Endothelial cell (in vitro differentiated cells): ENCODE measurements at places on chromosomes 7 and 10.

DNA sequence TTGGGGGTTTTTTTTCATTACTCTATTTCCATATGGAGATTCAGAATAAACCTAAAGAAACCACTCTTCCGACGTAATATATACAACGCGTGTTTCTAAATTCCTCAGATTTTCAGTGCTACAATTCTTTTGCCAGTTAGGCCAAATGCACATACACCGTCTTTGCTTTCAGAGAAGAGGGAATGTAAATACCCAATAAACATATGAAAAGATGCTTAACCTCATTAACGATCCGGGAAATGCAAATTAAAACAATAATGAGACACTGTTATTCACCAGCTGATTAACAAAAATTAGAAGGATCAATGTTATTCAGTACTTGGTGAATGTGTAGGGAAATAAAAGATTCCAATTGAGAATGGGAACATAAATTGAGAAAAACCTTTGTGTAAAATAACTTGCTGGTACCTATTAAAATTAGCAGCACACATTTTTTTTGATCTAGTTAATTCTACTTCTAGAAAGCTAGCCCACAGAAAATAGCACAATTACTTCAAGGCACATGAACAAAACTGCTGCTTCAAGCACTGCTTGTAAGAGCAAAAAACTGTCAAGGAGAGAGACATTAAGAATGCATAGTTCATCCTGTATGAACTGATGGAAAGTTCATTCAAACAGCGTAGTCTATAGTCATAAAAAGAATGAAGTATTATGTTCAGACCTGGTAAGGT is 56.7 kb downstream of the FGFR2 start:
- no peak for DNase-seq

- DNase-seq = no peak
These were observed 941 bp upstream of the LUC7L2 start for GRCh38 chr7:139358541-139359365.

DNA sequence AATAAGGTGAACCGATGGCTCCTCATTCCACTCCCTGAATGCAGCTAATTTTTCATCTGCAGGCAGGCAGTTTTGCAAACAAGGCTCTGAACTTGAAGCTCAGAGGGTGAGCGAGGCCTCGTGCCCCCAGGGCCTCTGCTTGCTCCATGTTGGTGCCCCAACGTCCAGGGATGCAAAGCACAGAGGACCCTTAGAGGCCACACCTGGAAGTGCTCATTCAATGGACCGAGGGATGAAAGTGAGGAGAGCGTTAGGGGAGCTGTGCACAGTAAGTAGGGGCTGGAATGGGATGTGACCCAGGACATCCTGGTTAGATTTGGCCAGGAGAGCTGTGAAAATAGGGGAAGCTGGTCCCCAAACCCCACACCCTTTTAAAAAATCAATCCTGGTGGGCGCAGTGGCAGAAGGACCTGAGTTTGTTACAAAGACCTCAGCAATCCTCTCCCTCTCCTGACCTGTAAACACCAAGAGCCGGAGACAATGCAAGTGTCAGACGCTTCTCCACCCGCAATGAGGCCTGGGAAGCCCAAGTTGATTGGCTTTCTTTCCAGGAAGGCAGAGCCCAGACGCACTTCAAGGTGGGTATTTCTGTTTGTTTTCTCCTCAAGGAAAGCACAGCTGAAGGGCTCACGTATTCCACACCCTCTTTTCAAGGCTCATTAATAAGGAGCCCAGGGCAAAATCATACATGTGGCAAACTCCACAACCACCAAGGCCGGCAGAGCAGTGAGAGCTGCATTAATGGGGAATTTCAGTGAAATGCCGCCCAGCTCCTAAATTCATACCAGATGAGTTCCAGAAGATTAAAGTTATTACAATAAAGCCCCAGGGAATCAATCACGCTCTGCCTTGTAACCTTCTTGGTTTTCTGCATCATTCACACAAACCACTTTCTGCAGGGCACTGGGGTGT is 14.1 kb upstream of the CXCL12 start:
- DNase-seq = no peak

GRCh38 chr7:50962962-50963374 is 180.3 kb upstream of the GRB10 start:
- DNase-seq = no peak

DNA sequence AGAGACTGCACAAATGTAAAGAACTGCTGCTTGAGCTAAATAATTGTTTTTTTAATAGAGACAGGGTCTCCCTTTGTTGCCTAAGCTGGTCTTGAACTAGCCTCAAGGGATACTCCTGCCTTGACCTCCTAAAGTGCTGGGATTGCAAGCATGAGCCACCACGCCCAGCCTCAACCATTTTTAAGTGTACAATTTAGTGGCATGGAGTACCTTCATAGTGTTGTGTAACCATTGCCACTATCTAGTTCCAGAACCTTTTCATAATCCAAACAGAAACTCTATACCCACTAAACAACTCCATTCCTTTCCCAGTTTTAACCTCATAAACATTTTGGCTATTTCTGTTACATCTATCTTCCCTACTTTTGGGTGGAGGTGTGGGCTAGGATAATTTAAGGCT is 6.7 kb downstream of the EIF4H start:
- DNase-seq = no peak

DNA sequence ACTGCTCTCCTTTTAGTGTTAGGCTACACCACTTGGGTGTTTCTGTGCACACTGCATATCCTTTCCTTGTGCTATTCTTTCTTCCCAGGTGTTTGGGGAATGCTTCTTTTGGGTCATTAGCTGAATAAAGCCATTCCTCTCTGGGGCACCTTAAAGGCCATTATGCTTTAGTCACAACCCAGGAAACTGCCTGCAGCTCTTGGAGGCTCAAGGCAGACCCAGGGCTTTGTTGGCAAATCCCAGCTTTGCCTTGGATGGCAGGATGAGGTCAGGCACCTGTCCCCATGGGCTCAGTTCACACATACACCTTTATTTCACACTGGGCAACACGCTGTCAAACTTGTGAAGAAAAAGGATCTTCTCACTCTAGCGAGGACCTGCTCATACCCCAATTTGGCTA is 460.6 kb downstream of the CCSER2 start:
- no peak for DNase-seq

DNA sequence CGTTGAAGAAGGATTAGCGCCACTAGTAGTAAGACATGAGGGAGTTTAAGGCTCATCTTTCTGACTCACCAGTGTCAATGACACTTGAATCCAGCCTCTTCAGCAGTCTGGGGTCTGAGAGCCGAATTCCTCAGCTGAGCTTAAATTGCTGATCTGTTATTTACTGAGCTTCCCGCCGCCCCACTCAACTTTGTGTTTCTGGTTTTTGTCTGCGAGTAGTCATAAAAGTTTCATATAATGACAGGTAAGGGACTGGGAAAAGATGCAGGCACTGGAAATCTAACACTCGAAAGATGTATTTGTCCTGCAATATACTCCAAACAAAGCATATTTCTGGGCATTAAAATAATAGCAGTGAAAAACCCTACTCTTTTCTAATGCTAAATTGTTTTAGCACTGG is 51.2 kb upstream of the RELN start:
- no peak for DNase-seq

DNA sequence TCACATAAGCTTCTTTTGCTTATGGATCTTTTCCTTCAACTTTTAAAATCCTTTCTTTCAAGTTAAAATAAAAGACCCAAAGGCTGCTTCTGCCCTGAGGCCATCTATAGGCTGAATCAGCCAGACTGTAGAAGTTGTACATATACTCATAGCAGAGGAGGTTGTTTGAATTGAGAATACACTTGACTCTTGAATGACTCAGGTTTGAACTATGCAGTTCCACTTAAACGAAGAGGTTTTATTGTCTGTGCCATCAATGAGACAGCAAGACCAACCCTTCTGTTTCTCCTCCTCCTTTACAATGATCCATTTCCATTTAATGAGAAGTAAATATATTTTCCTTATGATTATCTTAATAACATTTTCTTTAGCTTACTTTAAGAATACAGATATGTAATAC is 5.8 kb downstream of the ZNF365 start:
- DNase-seq = no peak

DNA sequence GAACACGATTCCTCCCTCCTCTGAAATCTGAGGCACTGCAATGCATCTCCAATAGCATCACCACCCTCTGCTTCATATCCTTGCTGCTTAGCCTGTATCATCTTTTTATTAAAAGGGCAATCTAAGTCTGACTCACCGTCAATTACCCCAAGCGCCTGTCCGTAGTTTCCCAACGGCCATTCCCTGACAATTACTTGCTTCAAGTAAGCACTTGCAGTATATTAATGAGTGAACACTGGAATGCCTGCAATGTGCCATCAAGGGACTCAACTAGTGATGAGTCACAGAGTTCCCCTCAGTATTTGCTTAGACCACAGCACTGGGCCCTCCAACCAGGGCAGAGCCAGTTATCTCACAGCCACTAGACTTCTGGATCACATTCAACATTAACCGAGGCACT is 19.5 kb upstream of the PPP1R3C start:
- DNase-seq = no peak

- no peak for DNase-seq
These were observed 25.4 kb upstream of the GATAD1 start for GRCh38 chr7:92421676-92422435.

GRCh38 chr7:147885869-147886268 is 704.7 kb upstream of the C7orf33 start:
- DNase-seq = no peak

- no peak for DNase-seq
These were observed 54.6 kb downstream of the CDHR3 start for GRCh38 chr7:106017657-106018056.

DNA sequence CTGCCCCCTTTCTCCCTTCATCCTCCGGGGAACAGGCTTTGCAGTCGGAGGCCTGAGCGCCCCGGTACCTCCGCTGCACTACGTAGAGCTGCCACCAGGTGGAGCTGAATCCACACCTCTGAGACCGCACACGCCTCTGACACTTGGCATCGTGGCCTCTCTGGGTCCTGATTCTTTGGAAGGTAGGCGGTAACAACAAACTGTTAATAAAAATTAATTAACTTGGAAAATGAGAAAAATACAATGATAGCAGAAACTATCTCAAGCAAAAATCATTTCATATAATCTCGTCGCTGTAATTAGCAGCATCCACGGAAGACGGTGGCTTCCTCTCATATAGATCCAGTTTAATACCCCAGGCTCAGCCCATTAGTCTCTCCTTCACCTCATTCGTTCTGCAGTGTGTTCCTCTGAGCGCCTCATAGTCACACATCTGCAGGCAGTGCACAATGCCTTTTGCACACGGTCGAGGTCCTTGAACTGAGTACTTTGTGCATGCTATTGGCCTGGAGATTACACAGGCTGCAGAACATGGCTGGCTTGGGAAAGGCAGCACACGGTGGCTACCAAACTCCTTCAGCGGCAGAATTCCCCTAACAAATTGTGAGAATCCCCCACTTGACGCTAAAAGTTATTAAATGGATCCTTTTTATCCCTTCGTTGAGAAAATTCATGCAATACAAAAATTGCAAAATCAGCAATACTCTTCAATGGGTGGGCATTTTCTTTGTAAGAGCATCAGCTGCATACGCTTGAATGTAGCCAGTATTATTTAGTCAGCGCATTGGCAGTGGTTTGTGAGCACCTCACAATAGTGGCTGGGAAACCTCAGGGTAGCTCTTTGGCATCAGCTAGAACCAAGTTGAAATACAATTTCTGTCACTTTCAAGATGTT is 18.7 kb downstream of the OR9A2 start:
- peak; percentile 90 for DNase-seq

- DNase-seq = no peak
These were observed 26.2 kb upstream of the ECHDC3 start for GRCh38 chr10:11715815-11716494.

GRCh38 chr7:55255496-55256445 is 109.4 kb upstream of the LANCL2 start:
- peak; percentile 90 for DNase-seq

GRCh38 chr7:132280335-132280734 is 295.9 kb downstream of the PLXNA4 start:
- no peak for DNase-seq

- no peak for DNase-seq
These were observed 12.6 kb upstream of the PRDX3 start for GRCh38 chr10:119190954-119191785.

GRCh38 chr7:16431646-16432424 is 10.5 kb upstream of the CRPPA start:
- DNase-seq = peak; percentile 38

DNA sequence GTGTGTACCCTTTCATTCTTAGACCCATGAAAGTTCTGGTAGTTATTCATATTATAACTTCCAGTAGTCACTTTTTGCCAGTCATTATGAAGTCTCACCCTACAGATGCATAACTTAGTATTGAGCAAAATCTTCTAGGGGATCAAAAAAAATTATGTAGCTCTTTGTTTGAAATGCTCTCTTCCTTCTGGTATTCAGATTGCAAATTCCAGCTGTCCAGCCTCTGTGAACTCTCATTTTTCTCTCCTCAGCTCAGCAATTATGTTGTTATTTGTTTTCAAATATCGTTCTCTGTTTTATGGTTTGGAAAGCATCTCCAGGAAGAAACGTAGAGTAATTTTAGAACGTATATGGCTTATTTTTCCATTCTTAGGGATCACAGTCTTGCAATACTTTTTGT is 442.5 kb downstream of the SEMA3D start:
- DNase-seq = no peak

DNA sequence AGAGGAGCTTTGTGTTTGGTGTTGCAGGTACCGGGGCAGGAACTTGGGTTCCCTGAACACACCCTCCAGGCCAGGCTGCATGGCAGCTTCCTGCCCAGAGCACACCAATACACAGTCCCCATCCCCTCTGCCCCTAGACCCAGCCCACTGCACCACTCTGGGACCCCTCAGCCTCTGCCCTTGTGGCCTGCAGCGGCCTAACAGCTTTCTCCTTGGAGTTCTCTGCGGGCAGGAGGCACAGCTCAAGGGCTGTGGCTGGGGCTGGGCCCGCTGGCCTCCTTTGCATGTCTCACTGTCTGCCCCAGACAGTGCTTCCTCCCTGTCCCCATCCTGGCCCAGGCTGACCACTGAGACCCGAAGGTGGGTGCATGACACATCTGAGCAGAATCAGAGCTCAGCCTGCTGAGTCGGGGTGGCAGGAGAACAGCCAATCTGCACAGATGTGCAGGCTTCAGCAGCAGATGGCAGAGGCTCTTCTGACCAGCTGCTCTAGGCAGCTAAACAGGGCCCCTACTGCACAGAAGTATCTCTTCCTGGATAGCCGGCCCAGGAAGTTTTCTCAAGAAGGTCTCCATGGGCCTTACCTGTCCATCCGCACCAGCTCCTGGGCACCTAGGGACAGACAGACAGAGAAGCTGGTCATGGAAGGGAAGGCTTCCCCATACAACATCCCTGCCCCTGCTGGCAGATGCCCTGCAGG is 20.8 kb downstream of the VSIR start:
- DNase-seq = no peak
